ENCODE measurements at places on chromosomes 3 and 15. TPM values are rescaled to one million over a fixed set of nuclear protein-coding genes. Genes with fewer than 3 reads are reported as not detected.

- no peak for DNase-seq
These were observed 247.8 kb downstream of the OTOL1 start for GRCh38 chr3:161744366-161744765.

DNA sequence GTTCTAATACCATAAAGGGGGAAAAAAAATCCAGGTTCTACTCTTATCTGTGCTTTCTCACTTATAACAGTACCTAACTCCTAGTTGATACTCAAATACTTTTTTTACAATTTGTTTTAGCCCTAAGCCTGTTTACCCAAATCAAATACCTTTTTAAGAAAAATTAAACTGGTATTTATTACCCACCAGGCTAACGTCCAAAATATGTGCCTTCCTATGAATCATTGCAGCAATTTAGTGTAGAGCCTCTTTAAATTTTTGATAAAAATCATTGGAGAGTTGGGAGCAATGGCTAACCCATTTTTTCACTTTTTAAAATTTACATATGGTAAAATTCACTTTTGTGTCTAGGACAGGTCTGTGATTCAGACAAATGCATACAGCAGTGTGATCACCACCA lies 27.9 kb downstream of the FILIP1L start:
- DNase-seq = no peak

- no peak for DNase-seq
These were observed 39.8 kb upstream of the FGF7 start for GRCh38 chr15:49383266-49383665.

DNA sequence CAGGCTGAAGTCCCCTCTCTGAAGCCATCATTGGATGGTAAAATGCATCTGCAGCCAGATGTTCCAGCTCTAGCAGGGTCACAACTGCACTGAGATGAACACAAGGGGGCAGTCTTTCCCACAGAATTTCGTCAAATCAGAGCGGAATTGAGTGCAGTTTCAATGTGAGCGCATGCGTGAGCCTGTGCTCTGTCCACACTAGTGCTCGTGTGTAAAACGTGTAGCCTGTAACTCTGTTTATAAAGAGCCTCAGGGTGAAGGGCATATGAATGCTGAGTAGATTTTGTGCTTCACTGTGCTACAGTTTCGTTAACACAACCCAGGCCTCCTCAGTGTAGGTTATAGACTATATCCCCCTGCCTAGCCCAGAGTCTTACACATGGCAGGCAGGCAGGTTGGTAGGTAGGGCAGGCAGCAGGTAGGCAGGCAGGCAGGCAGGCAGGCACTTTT lies 92.7 kb upstream of the GOLGA6L4 start:
- no peak for DNase-seq

GRCh38 chr3:51389423-51390183 lies 1.5 kb upstream of the RBM15B start:
- DNase-seq = peak; percentile 91

DNA sequence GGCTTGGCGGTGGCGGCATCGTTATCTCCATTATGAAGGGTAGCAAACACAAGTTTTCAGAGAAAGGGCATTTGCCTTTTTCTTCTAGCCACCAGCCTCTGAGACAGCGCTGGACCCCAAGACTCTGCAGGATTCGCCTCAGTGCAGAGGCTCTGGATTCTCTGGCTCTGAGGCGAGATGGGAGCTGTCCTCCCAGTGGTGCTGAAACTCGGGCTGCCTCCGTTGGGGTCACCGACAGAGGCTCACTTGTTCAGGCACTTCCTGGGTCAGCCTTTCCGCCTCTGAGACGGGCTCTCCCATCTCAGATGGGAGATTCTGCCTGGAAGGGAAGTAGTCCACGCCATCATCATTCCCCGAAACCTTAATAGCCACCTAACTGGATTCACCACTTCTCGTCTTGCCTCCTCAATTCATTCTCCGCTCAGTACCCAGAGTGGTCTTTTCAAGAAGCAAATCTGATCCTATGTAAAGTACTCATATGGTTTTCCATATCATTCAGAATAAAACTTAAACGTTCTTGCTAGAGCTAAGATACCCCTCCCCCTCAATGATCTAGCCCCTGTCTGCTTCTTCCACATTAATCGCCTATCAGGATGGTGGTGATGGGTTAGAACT lies 76.9 kb downstream of the RHCG start:
- peak; percentile 73 for DNase-seq

DNA sequence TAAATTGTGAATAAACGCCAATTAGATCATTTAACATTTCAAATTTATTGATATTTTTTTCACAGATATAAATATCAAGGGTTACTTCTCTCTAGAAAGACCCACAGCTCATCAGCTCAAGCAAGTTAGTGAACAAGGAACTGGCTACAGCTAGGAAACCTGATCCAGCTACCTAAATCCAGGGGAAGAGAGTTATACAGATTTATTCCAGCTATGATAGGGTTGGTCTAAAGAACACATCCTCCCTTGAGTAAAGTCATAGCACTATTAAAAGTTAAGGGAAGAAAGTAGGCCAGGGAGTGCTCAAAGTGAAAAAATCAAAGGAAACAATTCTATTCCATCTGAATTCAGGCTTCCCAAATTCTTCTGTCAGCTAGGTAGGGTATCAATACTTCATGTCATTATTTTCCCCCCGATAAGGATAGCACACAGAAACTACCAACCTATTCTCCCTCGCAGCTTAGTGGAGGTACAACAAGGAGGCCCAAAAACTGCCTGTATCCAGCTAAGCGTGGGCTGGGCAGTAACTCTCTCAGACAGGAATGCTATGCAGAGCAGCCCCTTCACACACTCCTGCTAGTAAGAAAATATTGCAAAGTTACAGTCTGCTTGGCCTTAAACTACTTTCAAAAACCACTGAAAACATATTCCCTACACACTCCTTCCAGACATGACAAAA lies 44.0 kb downstream of the DCUN1D1 start:
- DNase-seq = no peak

GRCh38 chr3:61832375-61833229 lies 271.2 kb downstream of the PTPRG start:
- DNase-seq = peak; percentile 49

GRCh38 chr3:16606398-16606797 lies 1.2 kb upstream of the DAZL start:
- DNase-seq = peak; percentile 97

DNA sequence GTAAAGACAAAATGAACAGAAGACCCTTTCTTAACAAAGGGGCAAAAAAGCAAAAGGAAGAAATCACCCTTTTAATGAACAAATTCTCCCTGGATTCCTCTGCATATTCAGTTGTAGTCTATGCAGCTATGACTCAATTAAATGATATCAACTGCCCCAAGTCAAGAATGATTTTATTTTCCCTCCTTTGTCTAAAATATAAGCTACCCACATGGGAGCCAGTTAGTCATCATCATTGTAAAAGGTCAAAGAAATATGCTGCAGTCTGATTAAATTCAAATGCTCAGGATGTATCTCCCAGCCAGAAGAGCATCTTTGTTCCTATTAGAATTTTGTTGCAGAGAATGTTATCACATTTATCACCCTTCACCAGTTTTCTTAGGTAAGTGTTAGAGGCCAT lies 84.0 kb downstream of the SST start:
- no peak for DNase-seq

- no peak for DNase-seq
These were observed 1153.3 kb downstream of the ROBO1 start for GRCh38 chr3:78614486-78614885.

GRCh38 chr3:79366414-79366813 lies 401.4 kb downstream of the ROBO1 start:
- DNase-seq = no peak

DNA sequence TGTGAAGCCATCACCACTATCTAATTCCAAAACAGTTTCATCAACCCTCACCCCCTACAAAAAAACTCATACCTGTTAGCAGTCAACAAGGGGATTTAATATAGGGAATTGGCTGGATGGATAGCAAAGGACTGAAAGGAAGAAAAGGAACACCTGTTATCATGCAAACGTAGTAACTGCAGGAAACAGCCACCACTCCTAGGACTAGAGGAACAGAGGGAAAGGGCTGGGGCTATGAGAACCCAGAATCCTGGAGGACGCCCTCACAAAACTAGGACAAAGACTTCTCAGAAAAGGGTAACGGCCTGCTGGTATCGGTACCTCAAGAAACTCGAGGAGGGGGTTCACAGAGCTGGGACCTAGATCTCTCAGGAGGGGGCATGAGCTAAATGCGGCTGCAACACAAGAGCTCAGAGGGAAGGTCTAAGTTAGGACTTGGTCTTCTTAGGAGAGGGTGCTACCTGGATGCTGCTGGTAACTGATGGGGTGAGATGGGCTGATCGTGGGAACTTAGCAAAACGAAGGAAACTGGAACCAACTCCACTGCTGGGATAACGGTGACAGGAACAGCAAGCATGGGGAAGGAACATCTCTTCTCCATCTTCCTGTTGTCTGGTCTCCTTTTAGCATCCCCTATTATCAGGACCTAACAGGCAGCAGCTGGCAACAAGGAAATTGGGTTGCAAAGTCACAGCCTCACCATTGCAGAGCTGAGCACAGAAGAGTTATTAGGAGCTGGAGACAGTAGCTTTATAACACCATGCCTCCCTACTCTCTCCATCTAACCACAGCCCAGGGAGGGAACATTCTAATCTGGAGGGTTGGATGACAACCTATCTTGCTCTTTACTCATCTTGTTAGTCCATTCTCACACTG lies 147.7 kb downstream of the UACA start:
- no peak for DNase-seq

- no peak for DNase-seq
These were observed 239.9 kb downstream of the TLE3 start for GRCh38 chr15:69857686-69858391.

GRCh38 chr3:132545471-132545870 lies 51.6 kb upstream of the ACKR4 start:
- no peak for DNase-seq

DNA sequence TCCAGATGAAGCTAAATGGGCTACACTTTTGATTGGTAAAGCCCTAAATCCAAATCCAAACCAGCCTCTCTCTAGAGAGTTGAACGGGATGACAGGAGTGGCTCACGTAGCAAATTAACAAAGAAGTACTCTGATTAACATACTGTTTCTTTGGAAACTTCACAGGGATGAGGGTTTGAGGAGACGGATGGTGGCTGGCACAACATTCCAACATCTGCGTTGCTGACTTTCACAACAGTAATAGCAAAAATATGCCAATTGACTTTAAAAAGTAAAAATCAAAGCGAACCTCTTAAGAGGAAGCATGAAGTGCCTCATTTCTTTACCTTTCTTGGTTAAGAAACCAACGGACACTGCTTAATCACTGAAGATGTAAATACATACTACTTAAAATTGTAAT lies 181.4 kb downstream of the TBL1XR1 start:
- no peak for DNase-seq

DNA sequence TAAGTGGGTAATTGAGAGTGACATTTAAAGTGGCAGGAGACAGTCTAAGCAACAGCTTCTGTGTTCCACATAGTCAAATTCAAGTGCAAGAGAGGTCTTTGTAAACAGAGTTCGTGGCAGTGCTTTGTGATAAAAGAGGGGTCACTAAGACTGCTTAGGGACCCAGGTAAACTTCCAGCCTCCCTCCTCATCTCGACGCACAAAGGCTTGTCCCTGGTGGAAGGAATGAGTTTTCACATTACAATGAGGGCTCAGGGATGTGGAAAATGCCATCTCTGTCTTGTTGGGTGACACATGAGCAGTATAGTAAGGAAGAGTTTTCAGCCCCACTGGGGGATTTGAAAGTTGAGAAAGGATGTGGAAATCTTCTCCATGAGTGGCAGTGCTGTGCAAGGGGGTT lies 7.3 kb downstream of the GMNC start:
- DNase-seq = no peak

GRCh38 chr3:8556473-8556869 lies 54.8 kb downstream of the LMCD1 start:
- no peak for DNase-seq

DNA sequence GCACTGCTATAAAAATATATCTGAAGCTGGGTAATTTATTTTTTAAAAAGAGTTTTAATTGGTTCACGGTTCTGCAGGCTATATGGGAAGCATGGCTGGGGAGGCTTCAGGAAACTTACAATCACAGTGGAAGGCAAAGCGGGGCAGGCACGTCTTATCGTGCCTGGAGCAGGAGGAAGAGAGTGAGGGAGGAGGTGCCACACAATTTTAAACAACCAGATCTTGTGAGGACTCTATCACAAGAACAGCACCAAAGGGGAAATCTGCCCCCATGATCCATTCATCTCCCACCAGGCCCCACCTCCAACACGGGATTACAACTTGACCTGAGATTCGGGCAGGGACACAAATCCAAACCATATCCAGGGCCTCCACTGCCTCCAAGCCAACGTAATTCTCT lies 75.0 kb downstream of the MCF2L2 start:
- DNase-seq = no peak

DNA sequence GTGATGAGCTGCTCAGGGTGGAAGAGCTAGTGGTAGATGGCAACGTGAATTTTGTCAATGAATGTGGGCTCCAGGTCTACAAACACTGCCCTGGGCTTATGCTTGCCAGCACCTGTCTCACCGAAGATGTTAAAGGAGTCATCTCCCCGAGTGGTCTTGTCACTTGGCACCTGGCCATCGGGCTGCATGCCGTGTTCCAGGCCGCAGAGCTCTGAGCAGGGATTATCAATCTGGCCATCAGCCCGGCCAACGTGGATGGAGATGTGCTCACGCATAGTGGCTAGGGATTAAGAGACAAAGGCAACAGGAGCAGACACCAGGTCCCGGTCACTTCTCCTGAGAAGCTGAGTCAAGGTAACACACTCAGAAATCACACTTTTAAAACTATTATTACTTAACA lies 54.8 kb upstream of the ACTC1 start:
- no peak for DNase-seq

DNA sequence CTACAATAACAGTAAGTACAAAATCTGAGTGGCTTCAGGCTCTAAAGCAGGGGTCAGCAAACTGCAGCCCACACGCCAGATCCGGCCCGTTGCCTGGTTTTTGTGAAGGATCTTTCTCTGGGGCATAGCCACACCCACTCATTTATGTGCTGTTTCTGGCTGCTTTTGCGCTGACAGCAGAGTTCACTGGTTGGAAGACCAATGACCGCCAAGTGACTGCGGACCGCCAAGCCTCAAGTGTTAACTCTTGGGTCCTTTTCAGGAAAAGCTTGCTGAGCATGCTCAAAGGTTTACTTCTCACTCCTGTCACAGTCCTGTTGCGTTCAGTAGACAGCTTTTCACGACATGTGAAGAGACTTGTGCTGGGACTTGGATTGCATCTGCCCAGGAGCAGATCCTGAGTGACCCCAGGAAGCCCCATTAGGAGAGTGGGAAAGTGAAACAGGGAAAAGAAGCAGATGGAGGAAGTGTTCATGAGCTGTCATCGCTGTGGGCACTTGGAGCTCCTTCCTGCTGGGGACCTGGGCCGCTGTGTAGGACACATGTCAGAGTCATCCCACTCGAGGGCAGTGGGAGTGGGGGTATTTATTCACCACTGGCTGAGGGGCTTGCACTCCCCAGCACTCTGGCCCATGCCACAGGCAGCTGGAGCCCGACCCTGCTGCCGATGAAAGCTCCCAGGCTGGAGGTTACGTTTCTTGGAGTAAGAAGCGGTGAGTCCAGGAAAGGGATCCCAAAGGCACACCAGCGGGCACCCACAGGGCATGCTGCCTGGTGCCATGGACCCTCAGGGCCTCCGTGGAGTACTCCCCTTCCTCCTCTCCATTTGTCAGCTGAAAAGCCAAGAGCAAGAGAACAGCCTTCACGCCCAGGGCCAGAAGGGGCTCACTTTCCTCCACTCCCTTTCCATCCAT lies 249.1 kb downstream of the PLCL2 start:
- no peak for DNase-seq

DISP2 gene
- 0.36 TPM for total RNA-seq

GOLGA8M gene
- total RNA-seq = under 0.01 TPM

CALML4 gene
- total RNA-seq = 2.2 TPM

FETUB gene
- not detected for total RNA-seq

B3GALNT1 gene
- total RNA-seq = 29.2 TPM

CSNK1G1 gene
- total RNA-seq = 35.4 TPM

SENP7 gene
- total RNA-seq = 11.2 TPM

CCDC12 gene
- 17.4 TPM for total RNA-seq

ACP3 gene
- total RNA-seq = under 0.01 TPM
